ENCODE measurements at places on chromosomes 5 and 9.

- DNase-seq, result no peak
These were observed 22.7 kb downstream of the CFAP90 start for GRCh38 chr5:7828269-7828668.

- DNase-seq, result no peak
These were observed 93.8 kb downstream of the VPS13A start for GRCh38 chr9:77271023-77271690.

- no peak for DNase-seq
These were observed 97.8 kb upstream of the SPOCK1 start for GRCh38 chr5:137596941-137597340.

GRCh38 chr9:133355881-133356357 is 368 bp downstream of the SURF1 start:
- no peak for DNase-seq

DNA sequence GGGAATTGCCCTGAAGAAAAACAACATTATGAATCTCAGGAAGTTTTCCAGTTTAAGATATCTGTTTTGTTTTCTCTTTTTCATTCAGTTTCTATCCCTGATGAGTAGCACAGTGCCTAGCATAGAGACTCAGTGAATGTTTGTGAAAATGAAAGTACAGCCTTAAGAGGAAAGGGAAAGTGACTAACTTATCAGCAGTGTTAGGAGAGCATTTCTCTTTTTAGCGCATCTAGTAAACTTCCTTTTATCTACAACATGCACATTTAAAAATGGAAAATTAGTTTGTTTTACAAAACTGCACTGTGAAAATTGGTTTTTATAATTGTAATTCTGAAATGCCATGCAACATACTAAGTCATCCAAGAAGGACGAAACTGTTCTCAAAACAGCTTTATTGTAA is 110.8 kb downstream of the SMARCA2 start:
- DNase-seq, result no peak

DNA sequence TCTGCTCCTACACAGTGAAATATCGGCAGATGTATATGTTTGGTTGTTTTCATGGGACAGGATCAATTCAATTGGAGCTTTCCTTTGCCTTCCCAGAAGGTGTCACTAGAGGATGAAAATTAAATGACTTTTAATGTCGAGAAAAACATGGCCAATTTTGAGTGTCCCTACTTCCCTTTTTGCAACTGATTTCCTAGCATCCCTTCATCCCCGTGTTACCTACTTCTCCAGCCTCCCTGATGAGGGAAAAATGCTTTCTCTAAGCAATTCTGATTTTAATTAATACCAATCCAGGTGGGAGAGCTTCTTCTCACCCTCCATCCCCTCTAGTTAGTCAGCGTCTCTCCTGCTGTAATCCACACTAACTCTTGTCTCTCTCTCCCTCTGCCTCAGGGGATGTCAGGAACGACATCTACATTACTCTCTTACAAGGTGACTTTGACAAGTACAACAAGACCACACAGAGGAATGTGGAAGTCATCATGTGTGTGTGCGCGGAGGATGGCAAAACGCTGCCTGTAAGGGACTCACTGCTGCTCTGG is 64.9 kb downstream of the DOCK2 start:
- DNase-seq, result no peak

- DNase-seq, result no peak
These were observed 10.3 kb upstream of the AK1 start for GRCh38 chr9:127887792-127888191.

- DNase-seq, result no peak
These were observed 73.3 kb downstream of the GLIS3 start for GRCh38 chr9:4226331-4227250.

DNA sequence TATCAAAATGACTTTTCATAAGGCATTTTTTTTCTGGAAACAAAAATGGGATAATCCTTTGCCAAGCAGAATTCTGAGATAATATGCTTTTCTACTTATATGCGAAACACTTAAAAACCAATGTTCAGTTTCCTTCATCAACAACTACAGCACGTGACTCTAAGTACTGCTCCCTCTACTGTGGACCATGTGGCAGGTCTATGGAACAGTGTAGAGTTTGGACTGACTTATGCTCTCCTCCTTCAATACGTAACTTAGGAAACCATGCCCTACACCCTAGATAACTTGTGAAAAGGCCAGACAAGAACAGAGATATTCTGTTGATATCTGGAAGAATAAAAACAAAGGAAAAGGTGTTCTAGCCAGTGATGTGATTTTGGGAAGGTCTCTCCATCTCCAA is 111.3 kb upstream of the GNA14 start:
- DNase-seq, result no peak

DNA sequence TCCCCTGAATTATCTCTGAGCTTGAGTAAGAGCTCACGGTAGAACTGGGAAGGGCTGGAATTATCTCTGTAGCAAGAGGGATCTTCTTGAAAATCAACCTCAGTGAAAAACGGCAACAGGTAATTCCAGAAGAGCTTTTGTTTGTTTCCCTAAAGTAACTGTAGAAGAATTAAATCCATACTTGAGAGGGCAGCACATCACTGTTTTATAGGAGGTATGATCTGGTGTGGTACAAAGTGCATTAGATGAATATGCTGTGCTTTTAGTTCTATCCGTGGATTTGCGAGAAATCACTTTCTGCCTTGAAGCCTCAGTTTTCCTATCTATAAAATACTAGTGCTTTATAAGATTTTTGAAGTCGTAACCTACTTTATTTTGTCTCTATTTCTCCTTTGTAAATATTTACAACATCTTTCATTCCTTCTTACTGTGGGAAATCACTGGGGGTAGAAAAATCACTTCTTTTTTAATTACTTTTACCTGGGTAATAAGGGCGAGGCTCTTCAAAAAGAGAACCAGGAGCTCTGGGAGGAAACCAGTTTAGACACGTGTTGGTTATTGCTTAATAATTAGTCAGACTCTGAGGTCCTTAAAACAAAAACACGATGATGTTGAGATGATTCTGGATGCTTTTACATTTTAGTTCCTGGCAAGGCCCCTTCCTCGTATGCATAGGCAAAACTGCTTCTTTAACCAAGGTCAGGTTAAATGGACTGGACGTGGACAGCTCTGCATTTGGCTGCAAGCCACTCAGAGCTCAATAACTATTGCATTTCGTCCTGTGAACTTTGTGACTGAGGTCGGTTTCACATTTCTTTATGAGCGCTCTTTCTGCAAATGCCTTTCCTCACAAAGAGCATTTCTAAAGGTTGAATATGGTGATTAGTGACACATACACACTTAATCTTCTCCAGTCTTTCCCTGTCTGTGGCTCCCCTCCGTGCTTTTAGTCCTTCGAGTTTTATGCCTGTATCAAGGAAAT is 376.1 kb downstream of the BRINP1 start:
- DNase-seq, result no peak

Measured in stimulated activated naive CD8-positive, alpha-beta T cell treated with anti-CD3 and anti-CD28 coated beads, Interleukin-15, Interleukin-2, amounts not matched to agents 100 U/mL and 50 U/mL, for 24 hours (primary cell).